D721Med (cell line): ENCODE measurements at places on chromosomes 5 and 9.

GRCh38 chr9:79006546-79006945 lies 565.2 kb upstream of the TLE4 start:
- DNase-seq = no peak

DNA sequence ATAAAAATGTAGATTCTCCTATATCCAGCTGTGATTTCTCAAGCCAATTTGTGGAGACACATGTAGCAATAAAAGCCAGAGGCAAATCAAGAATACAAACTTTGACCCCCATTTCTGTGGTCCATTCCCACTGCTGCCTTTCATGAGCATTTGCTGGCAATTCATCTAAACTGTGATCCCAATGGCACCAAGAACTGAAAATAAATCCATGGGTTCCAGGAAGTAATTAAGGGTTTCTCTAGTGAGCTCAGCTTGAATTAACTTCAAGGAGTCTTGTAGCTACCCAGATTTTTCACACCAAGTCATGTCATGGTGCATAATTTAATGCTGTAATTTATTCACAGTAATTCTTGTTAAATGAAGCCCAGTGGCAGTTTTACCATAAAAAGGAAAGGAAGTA lies 145.0 kb upstream of the SMC2 start:
- DNase-seq = no peak

- no peak for DNase-seq
Measured at GRCh38 chr5:99314721-99315120, 385.9 kb upstream of the CHD1 start.

- DNase-seq = no peak
Measured at GRCh38 chr5:132961887-132962286, 1.5 kb downstream of the AFF4 start.

GRCh38 chr9:137691646-137692351 lies 73.0 kb downstream of the EHMT1 start:
- no peak for DNase-seq

DNA sequence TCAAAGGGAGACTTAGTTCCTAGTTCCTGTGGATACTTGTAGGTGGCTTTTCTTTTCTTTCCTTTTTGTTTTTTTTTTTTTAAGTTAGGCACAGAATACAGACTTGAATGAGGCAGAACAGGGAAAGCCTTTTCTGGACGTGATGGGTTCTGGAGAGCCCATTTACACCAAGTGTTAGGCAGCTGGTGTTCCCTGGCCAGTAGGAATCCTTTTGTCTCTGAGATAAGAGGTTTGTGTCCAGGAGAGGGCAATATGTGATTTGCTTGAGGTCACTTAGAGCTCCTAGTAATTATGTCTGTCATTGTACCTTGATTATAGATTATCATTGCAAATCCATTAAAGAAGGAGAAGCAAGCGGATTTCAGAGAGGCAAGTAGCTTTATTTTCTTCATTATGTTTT lies 9.1 kb downstream of the MEGF10 start:
- DNase-seq = no peak

DNA sequence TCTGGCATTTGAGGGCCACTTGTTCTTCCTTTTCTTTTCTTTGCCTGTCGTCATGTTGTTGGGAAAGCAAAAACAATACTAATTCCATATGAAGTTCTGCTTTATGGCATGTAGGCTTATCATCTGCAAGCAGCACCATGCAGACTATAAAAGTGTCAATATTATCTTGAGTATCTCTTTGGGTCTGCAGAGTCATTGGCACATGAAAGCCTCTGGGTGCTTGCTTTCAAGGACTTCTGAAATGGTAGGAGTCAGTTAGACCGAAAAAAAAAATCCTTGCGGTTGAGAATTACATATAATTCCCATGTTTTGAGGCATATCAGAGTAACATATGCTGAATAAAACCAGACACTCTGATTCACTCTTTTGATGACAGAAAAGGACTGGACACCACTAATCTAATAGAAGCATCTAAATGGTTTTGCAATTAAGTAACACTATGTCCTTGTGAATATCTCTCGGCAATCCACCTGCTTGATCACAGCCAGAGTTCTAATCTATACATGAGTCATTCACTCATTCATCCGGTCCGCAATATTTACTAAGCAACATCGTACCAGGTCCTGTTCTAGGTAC lies 44.4 kb downstream of the GNAQ start:
- no peak for DNase-seq

GRCh38 chr9:96483733-96484390 lies 33.9 kb downstream of the HABP4 start:
- DNase-seq = no peak
